Fibroblast of skin of right biceps (primary cell): ENCODE measurements at places on chromosomes 4 and X.

DNA sequence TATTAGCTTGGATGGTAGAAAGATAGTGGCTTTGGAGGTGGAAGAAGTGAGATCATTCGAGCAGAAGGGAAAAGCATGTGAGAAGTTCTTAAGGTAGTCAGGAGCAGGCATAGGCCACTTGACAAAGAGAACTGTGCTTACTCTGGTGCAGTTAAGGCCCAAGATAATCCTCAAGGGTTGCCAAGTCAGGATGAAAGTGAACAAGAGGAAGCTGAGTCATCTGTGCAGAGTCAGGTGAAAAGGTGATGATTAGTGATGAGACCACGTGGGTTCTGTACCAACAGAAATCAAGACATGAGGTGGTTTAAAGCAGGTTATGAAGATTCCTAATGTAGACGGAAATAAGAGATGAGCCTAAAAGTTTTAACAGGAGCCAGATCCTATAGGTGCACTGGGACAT lies 369.8 kb downstream of the DTHD1 start:
- no peak for DNase-seq

GRCh38 chr4:185190306-185190856 lies 13.4 kb downstream of the CFAP97 start:
- no peak for DNase-seq

- DNase-seq: no peak
Observed at GRCh38 chr4:139555705-139556070, 331 bp downstream of the SETD7 start.

GRCh38 chrX:10485326-10485725 lies 135.1 kb downstream of the MID1 start:
- DNase-seq: peak; percentile 48

GRCh38 chrX:23981711-23982110 lies 45.3 kb downstream of the KLHL15 start:
- DNase-seq: no peak

GRCh38 chr4:138247643-138248042 lies 5.5 kb upstream of the SLC7A11 start:
- no peak for DNase-seq

- peak; percentile 49 for DNase-seq
Observed at GRCh38 chr4:177177541-177178081, 132.1 kb upstream of the NEIL3 start.

- DNase-seq: no peak
Observed at GRCh38 chr4:119725011-119725410, 96.4 kb upstream of the PDE5A start.

DNA sequence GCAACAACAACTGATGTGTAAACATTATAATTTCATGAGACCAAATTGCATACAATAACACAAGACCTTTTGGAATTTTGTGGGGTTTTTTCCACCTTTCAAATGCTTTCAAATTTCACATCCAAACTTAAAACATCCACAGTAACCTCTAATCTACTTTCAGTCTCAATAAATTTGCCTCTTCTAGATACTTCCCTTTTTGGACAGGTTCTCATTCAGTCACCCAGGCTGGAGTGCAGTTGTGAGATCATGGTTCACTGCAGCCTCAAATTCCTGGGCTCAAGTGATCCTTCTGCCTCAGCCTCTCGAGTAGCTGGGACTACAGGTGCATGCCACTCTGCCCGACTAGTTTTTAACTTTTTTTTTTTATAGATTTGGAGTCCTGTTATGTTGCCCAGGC lies 556.6 kb downstream of the NLGN4X start:
- DNase-seq: no peak

- DNase-seq: no peak
Observed at GRCh38 chr4:37687681-37688080, 1.5 kb upstream of the RELL1 start.

DNA sequence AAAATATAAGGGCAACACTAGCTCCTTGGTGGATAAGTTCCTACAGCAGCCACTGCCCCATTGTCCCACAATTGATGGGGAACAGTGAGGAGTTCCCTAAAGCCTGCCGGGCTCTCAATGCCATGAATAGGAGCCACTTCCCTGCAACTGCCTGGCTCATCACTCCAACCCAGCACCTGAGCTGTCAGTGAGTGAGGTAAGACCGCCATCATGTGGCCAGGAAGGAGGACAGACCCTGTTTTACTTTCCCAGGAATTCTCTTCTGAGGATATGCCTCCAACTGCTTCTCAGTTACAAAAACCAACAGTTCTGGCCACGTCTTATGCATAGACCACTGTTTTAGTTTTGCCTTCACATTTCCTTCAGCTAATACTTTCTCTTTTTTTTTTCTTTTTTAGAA lies 45.5 kb downstream of the SRPX start:
- DNase-seq: peak; percentile 22

DNA sequence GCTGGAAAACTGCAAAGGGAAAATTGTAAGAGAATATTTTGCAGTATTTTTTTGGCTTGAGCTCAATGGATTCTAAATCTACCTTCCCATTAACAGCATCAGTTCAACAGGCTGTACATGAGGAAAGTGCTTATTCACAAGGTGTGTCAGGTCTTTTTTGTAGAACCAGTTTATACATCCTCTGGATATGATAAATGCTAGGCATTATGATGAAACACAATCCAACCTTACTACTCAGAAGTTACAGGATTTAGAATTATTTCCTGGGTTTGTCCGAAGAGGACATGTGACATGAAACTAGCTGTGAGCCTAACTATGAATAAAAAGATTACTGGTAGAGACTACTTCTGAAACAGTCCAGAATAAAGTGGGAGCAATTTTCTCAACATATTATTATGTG lies 49.5 kb downstream of the ATXN3L start:
- no peak for DNase-seq

DNA sequence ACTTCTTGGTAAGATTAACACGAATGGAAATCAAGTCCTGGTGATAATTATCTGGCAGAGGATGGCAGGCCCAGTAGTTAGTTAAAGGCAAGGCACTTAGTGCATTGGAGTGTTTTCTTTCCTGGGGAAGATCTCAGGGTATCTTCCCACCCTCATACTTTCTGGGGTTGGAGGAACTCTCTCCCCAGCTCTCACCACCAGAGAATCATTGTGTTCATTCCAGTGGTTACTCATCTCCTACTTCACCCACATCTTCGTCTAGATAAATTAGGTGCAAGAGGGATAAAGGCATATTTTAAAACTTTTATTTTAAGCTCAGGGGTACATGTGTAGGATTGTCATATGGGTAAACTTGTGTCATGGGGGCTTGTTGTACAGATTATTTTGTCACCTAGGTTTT lies 67.5 kb upstream of the SH3RF1 start:
- peak; percentile 82 for DNase-seq

DNA sequence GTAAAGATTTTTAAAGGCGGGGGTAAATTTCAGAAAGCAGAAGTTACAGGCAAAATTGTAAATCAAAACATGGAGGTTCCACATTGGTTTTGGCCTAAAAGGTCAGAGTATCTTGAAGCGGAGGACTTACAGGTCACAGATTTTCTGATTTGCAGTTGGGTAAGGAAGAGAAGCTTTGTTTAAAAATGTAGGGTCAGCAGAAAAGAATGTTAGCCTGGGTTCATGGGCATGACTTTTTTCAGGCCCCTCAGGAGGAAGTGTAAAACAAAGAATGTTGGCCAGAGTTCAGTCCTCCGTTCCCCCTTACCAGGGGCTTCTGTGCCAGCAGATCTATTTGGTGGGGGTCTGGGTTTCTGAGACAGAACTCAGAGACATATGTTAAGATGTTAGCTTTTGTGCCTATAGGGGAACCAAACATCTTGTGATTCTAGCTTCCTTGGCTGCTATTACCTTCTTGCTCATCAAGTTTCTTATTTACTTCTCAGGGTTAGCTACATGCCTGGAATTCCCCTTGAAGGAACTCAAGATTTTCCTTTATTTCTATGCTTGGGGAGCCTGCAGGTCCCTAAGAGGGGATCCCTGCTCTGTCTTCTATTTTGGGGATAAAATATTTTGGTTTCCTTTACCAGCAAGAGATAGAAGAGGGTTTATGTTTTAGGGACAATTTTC lies 160.3 kb downstream of the ANK2 start:
- no peak for DNase-seq

DNA sequence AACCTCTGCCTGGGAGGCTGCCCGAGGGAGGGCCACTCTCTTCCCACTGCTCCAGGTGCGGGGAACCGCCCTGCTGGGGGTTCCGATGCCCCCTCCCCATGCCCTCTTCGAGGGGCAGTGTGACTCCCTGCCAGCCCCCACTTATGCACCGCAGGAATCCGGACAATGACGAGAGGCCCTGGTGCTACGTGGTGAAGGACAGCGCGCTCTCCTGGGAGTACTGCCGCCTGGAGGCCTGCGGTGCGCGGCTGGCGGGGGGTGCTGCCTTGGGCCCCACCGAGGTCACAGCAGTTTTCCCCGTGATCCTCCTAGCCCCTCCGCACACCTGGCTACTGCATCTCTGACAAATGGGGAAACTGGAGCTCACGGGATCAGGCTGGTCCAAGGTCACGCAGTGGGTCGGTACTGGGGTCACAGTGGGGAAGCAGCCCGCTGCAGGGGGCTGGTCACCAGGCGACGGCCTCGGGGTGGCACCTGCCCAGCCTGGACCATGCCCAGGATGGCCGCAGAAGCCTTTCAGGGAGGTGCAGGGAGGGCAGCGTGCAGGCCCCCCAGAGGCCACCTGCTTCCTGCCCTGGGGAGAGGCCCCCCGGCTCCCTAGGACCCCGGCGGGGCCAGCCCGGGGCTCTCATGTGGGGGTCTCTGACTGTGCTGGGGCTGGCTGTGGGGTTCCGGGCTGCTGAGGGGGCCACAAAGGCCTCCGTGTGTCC lies 3.5 kb downstream of the HGFAC start:
- no peak for DNase-seq

DNA sequence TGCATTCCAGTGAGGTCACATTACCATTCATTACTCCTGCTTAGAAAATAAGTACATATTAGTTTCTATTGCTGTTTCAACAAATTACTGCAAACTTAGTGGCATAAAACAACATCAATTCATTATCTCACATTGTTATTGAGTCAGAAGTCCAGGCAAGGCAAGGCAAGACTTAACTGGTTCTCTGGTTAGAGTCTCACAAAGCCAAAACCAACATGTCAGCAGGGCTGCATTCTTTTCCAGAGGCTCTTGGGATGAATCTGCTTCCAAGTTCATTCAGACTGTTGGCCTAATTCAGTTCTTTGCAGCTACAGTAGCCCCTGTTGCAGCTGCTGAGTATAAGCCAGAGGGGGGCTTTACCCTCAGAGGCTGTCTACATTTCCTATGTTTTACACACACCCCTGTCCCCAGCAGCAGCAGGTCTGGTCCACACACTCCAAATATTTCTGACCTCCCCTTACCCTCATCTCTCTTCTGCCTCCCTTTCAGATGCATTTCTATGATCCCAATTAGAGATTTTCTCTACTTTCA lies 892.1 kb upstream of the EPHA5 start:
- peak; percentile 38 for DNase-seq

- DNase-seq: no peak
Observed at GRCh38 chr4:163976588-163976987, 482.1 kb downstream of the TMA16 start.

DNA sequence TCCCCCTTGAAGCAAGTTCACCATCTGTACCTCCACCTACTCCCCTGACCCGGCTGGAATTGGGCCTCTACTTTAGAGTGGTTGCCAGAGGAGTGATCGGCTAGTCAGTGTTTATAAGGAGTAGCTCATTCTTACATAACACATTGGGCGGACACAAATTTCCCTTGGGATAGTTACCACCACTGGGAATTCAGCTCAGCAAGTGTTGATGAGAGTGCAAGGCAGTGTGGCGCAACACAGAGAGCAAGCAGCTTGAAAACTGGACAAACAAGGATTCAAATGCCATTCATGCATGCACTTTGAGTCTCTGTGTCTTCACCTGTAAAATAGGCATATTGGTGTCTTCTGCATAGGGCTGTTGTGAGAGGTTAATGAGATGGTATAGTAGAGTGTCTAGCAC lies 92.7 kb downstream of the STK32B start:
- no peak for DNase-seq

- DNase-seq: no peak
Observed at GRCh38 chr4:23174179-23174578, 481.4 kb downstream of the GBA3 start.

DNA sequence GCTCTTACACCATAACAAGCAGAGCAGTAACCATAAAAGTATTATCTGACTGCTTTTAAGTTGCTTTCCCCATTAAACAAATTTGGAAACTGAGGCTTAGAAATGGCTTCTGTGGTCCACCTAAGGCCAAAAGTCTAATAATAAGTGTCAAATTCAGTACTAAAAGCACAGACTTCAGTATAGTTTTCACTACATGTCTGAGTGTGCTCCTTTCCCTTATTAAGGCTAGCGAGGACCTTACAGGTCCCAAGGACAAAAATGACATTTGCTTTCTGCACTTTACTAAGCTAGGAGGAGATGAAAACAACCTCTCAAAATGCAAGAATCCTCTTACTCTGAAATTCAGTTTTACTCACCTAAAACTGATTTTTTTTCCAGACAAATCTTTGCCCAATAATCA lies 127.2 kb downstream of the ENOX2 start:
- no peak for DNase-seq

DNA sequence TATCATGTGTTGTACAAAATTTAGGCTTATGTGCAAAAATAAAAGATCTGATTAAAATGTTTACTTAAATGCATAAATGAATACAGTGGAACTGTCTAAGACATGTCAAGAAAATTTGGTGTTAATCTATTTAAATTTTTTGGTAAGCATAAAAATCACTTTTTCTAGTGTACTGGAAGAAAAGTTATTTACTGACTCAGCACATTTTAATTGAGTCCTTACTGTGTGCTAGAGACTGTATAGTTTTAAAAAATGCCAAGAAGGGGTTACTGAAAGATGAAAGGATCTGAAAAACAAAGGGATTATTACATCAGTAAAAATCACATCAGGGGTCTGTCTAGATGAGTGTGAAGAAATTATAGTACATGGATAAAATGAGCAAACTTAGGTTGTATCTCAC lies 60.6 kb downstream of the RAPGEF2 start:
- DNase-seq: no peak

GRCh38 chrX:138128027-138128671 lies 562.2 kb downstream of the ZIC3 start:
- DNase-seq: peak; percentile 38

DNA sequence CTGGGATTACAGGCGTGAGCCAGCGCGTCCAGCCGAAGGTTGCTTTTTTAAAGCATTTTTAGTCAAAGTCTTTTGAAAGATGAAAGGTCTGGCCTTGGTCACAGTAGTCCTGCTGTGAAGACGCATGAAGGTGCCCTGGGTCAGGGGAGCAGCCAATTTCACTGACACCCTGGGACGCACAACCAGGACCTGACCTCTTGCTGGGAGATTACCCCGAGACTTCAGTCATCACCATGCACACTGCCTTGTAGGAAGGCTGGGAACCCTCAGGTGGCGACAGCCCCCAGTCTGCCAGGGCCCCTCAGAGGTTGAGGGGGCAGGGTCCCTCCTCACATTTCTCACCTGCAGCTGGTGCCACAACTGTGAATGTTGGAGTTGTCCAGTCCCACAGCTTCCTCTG lies 53.2 kb downstream of the CPLX1 start:
- DNase-seq: no peak

GRCh38 chrX:136141569-136141968 lies 5.8 kb upstream of the FHL1 start:
- no peak for DNase-seq

GRCh38 chrX:155027509-155028066 lies 944 bp downstream of the FUNDC2 start:
- DNase-seq: peak; percentile 71

- no peak for DNase-seq
Observed at GRCh38 chr4:138655985-138656384, 359.6 kb upstream of the NOCT start.

- peak; percentile 65 for DNase-seq
Observed at GRCh38 chr4:110088670-110089069, 109.7 kb downstream of the ELOVL6 start.
